ENCODE measurements at places on chromosomes 7 and 10.

DNA sequence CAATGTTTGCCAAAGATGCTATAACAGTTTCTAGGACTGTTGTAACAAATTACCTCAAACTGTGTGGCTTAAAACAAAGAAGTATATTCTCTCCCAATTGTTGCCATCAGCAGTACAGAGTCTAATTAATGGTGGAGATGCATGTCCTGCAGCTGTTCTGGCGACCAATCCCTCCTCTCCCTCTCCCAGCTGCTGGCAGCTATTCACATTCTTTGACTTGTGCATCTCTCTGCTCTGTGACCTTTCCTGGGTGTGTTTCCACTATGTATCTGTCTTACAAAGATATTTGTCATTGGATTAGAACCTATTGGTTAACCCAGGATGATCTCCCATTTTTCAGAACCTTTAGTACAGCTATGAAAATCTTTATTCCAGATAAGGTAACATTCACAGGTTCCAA, 561.7 kb upstream of the POM121L12 start:
- no peak for DNase-seq

DNA sequence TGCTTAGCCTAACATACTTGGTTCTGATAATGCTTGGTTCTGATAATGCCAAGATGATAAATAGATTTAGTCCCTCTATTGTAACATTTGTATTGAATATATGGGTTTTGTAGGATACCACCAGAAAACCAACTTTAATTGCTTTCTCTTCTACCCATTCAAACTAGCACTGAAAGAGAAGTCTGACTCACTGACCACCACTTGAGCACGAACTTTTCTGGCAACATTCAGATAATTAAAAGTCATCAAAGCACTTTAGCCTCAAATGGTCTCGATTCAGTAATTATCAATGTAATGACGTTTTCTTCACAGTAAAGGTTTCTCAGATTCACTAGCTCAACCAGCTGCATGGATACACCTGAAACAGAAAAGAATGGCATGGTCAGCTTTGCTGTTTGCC, 63.0 kb downstream of the HDAC9 start:
- DNase-seq: no peak

GRCh38 chr10:8183241-8183704, 128.8 kb downstream of the GATA3 start:
- DNase-seq: no peak

GRCh38 chr10:121556918-121557573, 41.2 kb downstream of the FGFR2 start:
- DNase-seq: no peak

DNA sequence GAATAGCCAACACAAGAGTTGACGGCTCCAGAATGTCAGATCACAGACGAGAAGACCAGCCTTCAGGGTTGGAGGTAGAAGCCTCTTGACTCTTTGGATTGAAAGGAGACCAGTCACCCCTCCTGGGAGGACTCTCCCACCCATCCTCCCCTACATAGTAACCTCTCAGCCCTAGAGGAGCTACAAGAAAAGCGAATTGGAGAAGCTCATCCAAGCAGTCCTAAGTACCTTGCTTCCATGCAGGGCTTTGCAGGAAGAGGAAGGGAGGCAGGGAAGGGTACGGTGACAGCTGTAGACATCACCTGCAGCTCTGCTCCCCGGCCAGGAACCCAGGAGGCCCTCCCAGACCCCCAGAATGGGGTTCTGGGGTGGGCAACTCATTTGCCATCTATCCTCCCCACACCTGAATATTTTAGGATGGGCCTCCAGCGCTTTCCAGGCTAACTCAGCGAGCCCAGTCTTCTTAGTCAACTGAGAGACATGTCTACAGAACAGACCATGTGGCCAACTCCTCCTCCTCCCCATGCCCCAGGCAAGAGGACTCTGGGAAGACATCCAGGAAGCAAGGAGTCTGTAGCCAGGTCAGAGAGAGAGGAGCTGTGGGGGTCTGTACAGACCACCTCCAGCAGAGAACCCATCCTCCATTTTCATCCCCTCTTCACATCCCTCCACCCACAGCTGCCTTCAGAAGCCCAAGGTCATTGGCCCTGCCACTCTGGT, 55.6 kb upstream of the LBX1 start:
- DNase-seq: no peak

- no peak for DNase-seq
These were observed 7.9 kb downstream of the NUDT13 start for GRCh38 chr10:73117976-73118743.

GRCh38 chr10:126170776-126171175, 217.5 kb downstream of the ADAM12 start:
- DNase-seq: no peak

- no peak for DNase-seq
These were observed at the start of gene MARVELD1 for GRCh38 chr10:97713339-97713825. MARVELD1 (plus strand) TSS chr10:97713730; CDS start chr10:97713877, 147 bp downstream.

- DNase-seq: no peak
These were observed 57.3 kb downstream of the ETV1 start for GRCh38 chr7:13932131-13932530.

DNA sequence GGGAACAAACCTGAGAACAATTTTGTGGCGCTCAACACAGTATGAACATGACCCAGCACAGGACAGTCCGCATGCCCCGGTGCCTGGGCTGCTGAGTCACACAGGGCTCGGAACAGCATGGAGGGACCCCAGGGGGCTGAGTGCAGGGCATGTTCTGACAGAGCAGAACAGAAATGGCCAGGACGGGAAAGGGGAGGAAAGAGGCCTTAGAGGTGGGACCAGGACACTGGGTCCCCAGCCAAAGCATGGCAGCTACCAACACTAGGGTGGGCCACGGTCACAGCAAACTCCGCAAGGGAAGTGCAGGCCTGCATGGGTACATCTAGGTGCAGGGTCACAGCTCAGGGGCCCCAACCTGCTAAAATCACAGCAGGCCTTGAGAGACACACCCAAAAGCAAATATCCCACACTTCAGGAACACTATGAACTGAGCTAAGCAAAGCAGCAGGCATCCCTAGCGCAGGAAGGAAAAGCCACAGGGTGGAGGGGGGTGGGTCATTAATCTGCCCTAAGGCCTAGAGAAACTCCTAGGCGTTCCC, 5.6 kb downstream of the IMPDH1 start:
- DNase-seq: no peak

DNA sequence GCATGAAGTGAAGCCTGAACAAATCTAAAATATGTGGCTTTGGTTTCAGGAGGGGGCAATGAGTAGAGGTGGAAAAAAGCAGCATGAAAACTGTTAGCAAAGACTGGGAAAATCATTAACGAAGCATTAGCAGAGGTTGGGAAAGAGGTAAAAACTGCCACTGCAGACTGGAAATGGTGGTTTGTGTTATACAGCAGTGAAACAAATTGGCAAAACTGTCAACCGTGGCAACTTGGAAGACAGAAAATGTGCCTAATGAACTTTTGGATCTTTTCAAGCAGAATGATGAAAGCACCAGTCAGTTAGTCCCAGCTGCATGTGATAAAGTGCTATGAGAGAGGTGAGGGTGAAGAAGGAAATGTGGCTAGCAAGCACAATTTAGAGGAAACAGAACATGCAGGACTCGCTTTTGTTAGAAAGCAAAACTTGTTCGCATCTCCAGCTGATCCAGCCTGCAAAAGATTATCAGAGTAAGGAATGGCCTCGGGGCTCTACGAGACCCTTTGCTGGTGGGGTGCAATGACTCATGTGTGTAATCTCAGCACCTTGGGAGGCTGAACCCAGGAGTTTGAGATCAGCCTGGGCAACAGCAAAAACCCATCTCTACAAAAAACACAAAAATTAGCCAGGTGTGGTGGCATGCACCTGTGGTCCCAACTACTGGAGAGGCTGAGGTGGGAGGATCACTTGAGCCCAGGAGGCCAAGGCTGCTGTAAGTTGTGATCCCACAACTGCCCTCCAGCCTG, 45.7 kb downstream of the SKIDA1 start:
- no peak for DNase-seq

- no peak for DNase-seq
These were observed at the start of gene CDK14 for GRCh38 chr7:90595801-90596670. CDK14 (plus strand) TSS chr7:90596321; CDS start chr7:90596628, 307 bp downstream.

- no peak for DNase-seq
These were observed 119.7 kb downstream of the SND1 start for GRCh38 chr7:127771707-127772106.

GRCh38 chr10:130721971-130722370, 585.8 kb downstream of the GLRX3 start:
- no peak for DNase-seq

- DNase-seq: no peak
These were observed 52.1 kb downstream of the KCNH2 start for GRCh38 chr7:150926066-150926465.

DNA sequence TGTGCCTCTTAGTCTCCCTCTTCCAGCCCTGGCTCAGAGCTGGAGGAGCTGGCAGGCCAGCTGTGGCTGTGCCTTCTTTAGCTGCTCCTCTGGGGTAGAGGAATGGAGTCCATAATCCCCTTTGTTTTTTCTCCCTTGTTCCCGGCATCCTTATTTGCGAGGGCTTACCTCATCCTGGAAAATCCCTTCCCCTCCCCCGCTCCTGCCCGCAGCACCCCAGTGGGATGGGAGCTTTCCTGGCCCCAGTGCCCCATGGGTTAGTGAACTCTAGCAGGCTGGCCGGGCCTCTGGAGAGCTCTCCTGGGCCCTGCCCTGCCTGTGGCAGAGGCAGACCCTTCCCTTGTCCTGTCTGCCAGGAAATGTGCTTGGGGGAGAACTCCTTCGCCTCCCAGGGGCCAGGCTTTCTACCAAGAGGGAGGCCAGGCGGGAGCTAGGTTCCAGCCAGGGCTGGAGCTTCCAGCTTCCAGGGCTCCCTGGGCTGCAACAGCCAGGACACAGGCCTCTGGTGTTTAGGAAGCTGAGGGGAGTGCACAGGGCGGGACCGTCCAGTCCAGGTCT, 16.5 kb upstream of the TRIM8 start:
- DNase-seq: no peak

All from iPS DF 19.7 (cell line).